ENCODE measurements at places on chromosomes 2 and 18.

DNA sequence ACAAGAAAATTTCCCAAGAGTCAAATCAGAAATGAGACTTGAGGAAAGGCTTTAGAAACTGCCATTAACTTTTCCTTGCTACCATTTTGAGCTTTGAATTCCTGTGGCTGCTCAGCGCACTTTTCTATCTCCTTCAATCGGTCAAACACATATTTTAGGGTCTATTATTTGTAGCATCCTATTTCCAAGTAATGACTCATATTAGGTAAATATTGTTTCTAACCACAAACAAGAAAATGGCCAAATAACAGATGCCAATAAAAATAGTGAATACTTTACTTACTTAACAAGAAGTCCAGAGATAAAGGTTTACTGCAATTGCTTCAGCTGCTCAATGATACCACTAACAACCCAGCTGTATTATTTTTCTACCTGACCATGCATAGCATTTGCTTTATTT lies 29.7 kb upstream of the CCDC178 start:
- no peak for DNase-seq

DNA sequence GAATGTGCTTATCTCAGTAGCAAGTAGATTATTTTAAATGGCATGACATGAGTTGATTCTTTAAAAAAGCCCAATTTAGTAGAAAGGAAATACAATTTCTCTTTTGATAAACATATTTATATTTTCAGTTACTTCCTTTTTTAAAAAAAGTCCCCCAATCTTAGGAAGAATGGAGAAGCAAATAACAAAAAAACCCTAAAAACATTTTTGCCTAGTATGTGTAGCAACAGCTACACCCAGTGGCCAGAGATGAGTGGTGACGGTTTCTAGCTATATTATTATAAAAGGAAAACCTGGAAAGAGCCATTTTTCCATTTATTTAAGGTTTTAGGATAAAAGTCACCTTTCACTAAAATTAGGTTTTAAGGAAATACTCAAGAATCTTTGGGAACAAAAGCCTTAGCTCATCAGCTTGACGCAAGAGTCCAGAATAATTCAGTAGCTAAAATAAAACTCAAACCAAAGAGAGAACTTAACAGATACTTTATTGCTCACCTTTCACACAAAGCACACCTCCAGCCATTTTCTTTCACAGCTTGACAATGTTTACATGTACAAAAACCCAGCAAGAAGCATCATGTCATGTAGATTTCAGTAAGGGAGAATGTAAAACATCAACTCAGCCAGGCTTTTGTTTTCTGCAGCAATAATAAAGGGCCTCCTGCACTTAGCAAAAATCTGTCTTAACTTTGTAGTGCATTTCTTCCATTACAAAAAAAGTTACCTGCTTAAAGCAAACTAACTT lies 15.7 kb downstream of the FAM98A start:
- no peak for DNase-seq

DNA sequence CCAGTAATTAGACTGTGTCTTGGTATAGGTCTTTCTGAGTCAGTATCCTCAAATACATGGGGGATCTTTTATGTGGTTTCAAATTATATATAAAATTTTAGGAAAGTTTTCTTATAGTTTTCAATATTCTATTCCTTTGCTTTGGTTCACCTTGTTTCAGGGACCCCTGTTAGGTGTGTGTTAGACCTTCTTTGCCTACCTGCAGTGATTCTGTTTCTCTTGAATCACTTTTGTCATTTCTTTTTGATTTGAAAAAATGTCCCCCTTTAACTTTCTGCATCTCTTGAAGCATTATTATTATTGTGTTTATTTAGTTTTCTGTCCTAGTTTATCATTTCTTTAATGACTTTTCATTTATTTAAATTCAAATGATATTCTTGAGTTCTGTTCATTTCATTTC lies 98.7 kb downstream of the FHOD3 start:
- no peak for DNase-seq

- DNase-seq, result no peak
Observed at GRCh38 chr2:236360496-236360895, 96.3 kb upstream of the ASB18 start.

GRCh38 chr18:3665780-3666525 lies 216.0 kb downstream of the TGIF1 start:
- peak; percentile 69 for DNase-seq

DNA sequence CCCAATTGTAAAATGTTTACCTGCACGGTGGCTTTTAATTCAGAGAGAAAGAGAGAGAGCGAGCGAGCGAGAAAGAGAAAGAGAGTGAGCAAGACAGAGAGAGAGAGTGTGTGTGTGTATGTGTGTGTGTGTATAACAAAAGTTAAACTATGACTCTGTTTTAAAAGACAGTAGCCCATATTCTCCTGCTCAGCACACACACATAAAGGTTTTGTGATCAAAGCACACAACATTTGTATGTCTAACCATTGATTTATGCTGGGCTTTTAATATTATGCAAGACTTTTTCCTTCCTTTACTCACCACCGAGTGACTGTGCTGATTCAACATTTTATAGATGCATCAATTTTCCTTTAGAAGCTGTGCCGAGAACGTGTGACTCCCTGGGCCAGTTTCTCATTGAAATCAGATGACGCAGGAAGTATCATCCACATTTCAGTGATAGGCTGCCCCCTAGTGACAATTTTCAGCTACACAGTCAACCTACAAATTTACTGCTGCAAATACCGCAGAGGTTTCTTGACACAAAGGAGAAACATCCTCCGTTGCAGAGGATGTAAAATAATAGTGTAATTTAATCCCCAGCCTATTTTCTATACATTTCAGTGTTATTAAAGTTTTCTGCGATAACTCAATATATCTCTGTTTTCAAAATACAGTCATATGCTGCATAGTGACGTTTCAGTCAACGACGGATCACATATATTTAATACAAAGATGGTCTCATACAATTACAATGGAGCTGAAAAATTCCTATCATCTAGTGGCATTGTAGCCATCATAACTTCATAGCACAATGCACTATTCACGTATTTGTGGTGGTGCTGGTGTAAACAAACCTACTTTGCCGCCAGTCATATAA lies 165.9 kb upstream of the TANK start:
- peak; percentile 68 for DNase-seq

GRCh38 chr2:554444-554843 lies 122.8 kb downstream of the TMEM18 start:
- DNase-seq, result no peak

- DNase-seq, result no peak
Observed at GRCh38 chr2:175734686-175735085, 267.4 kb downstream of the LNPK start.

DNA sequence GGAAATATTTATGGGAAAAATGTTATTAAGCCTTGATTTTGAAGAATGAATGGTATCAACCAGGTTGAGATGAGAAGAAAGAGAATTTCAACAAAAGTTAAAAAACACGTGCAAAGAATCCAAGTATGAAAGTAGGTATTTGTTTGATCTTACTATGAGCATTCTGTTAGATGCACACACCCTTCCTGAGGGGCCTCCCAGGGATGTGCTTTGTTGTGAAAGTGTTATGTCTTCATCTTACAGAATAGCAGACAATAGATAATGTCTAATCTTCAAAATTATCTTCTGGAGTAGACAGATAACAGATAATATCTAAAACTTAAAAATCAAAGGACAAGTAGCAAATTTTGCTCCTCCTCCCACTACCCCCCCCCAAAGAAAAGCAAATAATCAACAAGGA lies 155.2 kb upstream of the COL3A1 start:
- DNase-seq, result no peak

DNA sequence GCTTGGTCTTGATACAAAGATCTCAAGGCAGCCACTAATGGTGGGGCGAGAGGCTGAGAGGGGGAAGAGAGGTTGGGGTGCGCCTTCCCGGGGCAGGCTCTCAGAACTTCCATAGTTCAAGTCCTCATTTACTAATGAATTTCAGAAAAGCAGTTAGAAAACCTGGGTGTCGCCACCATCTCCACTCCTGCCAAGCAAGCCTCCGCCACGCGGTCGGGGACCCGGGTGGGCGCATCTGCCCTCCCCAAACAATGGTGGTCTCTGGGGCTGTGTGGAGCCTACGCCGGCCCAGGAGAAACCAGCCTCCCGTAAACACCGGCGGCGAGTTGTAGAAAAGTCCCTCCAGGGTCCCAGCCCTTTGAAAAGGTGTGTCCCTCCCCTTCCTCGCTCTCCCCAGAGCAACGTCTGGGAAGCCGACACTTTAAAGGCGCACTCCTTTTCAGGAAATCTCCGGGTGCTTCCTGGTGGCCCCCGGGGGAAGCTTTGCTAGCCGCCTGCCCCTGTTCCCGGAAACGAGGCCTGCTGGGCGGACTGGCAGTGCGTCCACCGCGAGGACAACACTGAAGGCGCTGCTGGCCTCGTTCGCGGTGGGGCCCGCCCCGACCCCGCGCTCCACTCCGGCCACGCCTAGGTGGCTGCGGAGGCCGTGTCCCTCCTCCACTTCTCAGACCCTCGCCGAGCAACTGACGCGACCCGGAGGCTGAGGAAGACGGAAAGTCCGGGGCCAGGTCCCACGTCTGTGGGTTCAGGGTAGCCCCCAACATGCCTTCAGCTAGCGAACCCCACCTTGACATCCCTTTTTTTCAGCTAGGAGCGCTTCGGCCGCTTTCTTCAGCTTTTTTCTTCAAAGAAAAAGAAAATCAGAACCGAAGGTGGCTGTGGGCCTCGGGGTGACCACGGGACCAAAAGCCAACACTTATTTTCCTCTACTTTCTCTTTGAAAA lies 16.8 kb downstream of the EVX2 start:
- DNase-seq, result no peak

DNA sequence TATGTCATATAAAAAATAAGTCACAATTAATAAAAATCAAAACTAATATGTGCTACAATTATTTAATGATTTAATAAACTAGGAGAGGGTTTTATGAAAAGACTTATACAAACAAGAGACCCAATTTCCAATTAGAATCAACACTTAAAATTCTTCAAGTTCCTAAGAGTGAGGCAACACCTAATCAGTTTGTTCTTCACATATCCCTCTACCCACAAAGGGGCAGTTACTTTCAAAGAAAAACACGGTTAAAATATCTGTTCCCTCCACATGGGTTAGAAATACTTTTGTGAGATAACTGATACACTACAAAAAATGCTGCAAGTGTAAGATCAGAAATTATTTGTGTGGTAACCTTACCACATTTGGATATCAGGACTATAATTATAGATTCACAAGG lies 357.0 kb downstream of the ERBB4 start:
- DNase-seq, result no peak

DNA sequence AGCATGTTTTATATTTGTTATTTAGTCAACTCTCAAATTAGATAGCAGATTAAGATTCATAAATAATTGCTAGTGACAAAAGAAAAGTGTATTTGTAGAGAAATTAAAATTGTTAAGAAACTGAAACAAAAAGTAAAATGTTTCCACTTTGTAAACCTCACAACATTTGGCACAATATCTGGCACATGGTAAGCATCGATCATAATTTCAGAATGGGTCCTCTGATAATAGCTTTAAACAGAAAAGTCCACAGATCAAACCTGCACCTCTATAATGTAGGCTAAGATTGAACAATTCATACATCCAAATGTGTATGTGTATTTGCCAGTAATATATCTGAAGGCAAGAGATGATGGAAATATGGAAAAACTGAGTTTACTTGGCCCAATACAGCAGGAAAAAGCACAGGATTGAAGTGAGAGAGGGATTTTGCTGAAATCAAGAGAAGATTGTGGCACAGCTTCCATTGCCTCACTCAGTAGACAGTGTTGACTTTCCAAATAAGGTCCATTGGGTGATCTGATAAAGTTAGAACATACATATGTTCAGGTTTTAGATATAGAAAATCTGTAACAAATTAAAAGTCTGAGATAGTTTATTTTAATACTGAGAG lies 39.4 kb downstream of the COBLL1 start:
- no peak for DNase-seq

- no peak for DNase-seq
Observed at GRCh38 chr2:17058772-17059402, 393.3 kb upstream of the CYRIA start.

- DNase-seq, result no peak
Observed at GRCh38 chr2:200243441-200243840, 63.1 kb upstream of the SPATS2L start.

DNA sequence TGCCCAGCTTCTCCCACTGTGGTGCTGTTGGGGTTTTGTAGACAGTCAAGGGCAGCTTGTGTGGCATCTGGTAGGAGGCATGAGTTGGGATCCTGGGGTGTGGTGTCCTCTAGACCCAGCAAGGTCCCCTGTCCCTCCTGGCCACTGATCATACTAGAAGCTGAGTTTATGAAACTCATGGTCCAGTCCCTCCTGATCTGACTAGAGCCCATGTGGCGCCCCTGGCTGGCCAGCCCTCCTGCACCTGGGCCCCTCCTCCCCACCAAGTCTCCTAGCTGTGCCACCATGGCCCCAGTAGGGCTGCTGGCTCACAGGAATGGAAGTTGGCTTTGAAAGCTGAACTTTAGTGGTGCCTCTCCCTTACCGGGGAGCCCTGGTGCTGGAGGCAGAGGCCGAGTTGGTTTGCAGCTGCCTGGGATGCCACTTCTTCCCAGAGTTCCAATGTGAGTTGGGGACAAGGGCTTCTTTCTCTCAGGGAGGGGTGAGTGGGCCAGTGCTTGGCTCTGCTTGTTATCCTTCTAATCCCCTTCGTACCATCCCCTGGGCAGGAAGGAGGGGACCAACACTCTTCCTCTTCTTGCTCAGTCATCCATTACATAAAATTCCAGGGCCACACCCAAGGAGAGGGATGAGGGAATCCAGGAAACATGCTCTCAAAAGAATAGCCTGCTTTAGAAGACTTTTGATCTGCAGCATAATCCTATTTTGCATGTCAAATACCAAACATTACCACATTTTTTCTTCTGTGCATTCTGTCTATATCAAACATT lies 37.5 kb upstream of the HAAO start:
- DNase-seq, result no peak

DNA sequence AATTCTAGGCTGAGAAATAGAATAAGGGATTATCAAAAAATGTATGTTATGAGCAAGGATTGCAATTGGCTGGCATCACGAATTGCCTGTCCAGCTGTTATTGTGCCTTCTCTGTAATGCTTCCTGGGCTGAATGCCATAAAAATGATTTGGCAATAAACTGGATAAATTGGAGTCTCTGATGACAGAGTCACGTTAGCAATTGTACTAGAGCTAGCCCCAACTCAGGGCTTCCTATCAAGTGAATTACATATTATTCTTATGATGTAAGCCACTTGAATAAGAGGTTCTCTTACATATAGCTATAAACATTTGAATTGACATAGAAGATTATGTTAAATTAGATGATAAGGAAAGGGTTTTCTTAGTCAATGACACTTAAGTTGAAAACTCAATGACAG lies 607.5 kb upstream of the REG3G start:
- DNase-seq, result no peak

- no peak for DNase-seq
Observed at GRCh38 chr2:173705656-173706055, 259.5 kb downstream of the SP3 start.

- DNase-seq, result no peak
Observed at GRCh38 chr2:47560107-47560819, 157.3 kb downstream of the MSH2 start.

DNA sequence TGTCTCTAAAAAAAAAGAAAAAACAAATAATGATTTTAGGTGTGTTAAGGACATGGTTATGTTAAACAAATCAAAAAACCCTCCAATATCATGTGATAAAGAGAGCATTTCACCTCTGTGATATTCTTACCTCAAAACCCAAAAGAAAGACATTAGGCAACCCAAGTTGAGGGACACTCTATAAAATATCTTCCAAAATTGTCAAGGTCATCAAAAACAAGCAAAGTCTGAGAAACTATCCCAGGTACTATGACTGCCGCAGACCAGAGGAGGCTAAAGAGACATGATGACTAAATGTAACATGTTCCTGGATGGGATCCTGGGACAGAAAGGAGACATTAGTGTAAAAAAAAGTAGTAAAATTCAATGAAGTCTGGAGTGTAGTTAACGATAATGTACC lies 4.5 kb downstream of the SFXN5 start:
- DNase-seq, result no peak

- no peak for DNase-seq
Observed at GRCh38 chr2:159379181-159379580, 92.7 kb upstream of the WDSUB1 start.

Data from activated T-cell treated with anti-CD3 and anti-CD28 coated beads for 24 hours (primary cell).